ENCODE measurements at places on chromosomes 2 and 18.

DNA sequence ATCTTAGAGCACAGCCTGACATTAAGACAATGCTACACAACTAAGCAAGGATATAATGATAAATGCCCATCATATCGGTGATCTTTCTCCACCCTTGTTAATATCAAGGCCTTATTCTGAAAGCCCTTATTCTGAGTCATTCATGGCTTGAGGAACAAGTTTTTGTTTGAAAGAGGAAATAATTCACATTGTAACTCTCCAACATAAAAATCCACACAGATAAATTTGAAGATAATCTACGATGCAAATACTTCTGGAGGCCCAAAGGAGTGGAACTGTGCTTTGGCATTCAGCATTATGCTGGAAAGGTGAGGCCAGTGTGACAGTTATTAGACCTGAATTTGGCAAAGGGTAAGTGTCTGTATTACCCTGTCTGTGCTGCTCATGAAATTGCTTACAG, 227.4 kb downstream of the MYO3B start:
- no peak for DNase-seq

DNA sequence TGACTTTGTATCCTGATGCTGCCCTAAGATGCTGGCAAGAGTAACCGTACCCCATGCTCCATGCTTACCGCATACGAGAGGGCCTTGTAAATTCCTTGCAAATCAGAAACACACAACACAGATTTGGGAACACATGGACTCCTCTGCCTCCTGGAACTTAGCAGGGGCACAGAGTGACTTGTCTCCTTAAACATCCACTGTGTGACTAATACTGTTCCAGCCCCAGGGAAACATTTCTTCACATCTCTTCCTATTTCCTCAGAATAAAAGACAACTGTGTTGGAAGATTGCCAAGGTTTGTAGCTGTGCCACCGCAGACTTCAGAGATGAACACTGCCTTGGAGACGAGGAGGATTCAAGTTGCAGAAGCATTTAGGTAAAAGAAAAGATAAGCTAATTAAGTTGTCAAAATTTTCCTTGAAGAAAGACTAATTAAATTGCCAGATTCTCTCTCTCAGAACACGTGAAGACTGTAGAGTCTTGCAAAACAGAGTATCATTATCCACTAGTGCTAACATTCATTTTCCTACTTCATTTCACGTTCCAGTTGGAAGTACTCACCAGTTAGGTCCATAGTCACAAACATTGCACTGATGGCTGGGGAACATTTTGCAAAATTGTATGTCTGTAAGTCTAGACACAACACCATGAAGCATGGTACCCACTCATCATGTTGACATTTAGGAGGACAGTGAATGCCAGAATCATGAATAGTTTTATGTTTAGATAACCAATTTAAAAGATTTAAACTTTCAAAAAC, 188.8 kb downstream of the TSN start:
- DNase-seq: no peak

- DNase-seq: no peak
Measured at GRCh38 chr2:55107436-55107835, 57.2 kb upstream of the RTN4 start.

DNA sequence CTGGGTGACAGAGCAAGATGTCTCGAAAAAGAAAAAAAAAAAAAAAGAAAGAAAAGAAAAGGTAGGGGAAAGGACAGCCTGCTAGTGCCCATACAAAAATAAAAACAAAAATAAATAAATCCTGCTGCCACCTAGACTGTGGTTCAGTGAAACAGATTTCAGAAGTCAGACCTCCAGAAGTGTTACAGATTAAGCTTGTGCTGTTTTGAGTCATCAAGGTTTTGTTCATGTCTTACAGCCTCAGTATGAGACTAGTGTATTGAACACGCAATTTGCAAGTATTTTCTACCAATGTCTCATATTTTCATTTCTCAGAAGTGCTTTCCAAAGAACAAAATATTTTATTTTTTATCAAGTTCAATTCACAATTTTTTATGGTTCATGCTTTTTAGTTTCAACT, 720.4 kb upstream of the GYPC start:
- DNase-seq: no peak

DNA sequence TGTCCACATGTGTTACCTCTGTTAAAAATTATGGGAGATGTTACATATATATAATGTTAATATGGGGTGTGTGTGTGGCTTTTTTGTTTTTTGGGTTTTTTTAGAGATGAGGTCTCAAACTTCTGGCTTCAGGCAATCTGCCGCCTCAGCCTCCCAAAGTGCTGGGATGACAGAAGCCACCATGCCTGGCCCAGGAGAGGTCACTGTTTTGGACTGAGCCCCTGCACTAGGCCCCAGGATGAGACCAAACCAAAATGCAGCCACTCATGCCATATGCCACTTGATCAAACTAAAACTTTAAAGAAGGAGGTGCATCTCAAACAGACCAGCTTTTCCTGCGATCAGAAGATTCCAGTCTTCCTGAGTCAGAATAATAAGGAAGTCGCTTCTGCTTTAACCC, 2.5 kb downstream of the ADI1 start:
- no peak for DNase-seq

- peak; percentile 28 for DNase-seq
Measured at GRCh38 chr18:8786483-8787370, 81.4 kb downstream of the MTCL1 start.

DNA sequence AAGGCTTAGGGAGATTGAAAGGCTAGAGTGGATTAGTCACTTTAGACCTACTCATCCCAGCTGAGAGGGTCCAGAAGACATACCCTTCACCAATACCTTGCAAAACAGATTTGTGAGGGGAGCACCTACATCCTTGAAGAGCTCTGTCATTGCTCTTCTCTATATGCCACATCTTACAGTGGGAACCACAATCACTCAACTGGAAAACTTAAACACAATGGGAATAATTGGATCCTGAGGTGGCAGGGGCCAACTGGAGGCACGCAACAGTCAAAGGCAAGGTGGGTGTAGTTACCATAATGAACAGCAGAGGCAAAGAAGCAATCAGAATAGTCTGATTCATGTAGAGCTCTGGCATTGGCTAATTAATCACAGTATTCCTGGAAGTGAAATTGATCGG, 35.4 kb downstream of the PDE1A start:
- no peak for DNase-seq

- no peak for DNase-seq
Measured at GRCh38 chr2:41933585-41934320, 114.1 kb upstream of the PKDCC start.

GRCh38 chr2:238861013-238861730, 13.3 kb downstream of the TWIST2 start:
- DNase-seq: no peak

GRCh38 chr2:230874456-230874855, 9.7 kb downstream of the ITM2C start:
- DNase-seq: no peak

DNA sequence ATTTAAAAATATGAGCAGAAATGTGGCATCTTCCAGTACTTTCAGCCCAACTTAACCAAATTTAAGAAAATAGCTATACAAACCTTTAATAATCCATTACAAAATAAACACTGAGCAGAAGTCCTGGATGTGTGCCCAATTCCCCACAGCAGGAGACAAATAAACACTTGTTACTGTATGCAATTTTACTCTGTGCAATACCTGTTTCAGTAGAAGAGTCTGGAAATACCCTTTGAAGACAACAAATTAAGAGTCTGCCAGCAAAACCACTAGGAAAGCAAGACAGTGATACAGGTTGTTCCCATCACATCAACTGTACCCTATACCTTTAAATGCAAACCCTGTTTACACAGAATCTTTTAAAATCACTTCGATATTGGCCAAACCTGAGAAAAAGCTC, 41.4 kb upstream of the RNU4ATAC start:
- no peak for DNase-seq

- DNase-seq: no peak
Measured at GRCh38 chr2:223786943-223787342, 50.4 kb downstream of the AP1S3 start.

- peak; percentile 19 for DNase-seq
Measured at GRCh38 chr2:179268277-179268925, 3.8 kb upstream of the SESTD1 start.

GRCh38 chr2:78145395-78145996, 623.3 kb upstream of the LRRTM4 start:
- no peak for DNase-seq

GRCh38 chr2:65103013-65103715, 26.7 kb downstream of the RAB1A start:
- DNase-seq: no peak

DNA sequence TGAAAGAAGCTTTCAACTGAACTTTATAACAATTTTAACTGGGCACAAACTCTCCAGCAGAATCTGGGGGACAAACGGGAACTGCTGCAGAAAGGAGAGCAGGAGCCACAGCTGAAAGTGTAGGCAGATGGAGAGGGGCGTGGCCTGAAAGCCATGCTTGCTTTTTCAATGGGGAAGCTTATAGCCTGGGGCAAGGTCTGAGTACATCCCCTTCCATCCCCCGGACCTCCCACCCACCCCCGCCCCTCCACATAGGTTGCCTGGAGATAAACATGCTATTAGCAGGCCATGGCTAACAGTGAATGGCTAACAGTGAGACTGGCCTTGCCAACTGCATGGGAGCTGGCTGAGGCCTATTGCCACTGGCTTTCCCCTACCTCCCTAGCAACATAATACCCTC, 317.9 kb upstream of the TANK start:
- DNase-seq: no peak

- no peak for DNase-seq
Measured at GRCh38 chr2:217979151-217979811, 23.5 kb downstream of the TNS1 start.

- no peak for DNase-seq
Measured at GRCh38 chr2:174072069-174072468, 106.9 kb upstream of the SP3 start.

- no peak for DNase-seq
Measured at GRCh38 chr18:68438983-68439382, 275.9 kb downstream of the TMX3 start.

DNA sequence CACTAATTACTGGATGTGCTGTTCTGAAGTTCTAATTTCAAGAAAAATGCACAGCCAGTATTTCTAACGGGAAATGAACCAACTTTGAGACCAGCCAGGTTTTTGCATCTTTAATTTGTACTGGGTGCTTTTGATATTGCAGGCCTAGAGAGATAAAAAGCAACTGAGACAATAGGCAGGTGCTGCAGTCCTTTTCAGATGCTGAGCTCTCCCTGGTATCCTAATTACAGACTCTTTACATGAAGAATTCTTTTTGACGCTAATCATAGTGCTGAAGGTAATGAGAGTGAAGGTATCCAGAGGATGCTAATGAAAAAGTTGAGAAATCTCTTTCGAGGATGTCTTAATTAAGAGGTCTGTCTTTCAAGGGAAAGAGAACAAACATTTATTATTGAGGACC, 85.1 kb downstream of the SERPINB8 start:
- no peak for DNase-seq

DNA sequence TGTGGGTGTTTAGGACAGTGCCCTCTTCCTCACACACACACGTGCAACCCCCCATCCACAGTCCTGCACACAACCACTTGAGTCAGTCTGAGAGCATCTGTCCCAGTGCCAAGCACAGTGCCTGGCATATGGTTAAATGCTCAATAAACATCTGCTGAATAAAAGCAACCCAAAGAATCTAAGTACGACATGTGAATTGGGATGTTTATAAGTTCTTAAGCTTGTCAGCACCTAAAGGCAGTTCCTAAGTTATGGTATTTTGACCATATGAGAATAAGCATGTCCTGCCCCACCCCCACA, 37.8 kb downstream of the CAPN13 start:
- DNase-seq: no peak

DNA sequence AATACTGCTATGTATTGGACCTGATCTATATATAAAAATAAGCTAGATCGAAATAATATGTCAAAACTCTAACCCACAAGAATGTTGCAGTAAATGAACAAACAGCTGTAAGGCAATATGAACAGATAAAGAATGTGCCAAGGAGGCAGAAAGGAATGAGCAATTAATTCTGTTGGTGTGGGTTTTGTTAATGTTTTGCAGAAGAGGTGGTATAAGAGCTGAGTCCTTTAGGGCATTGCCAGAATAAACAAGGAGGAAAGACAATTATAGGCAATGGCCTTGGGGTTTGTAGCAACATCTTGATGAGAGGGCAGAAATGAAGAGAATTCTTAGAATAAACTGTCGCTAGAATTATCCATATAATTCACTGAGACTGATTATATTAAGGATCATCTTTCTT, 240.9 kb upstream of the GULP1 start:
- no peak for DNase-seq

GRCh38 chr2:134919341-134920210, 954 bp downstream of the CCNT2 start:
- DNase-seq: no peak

DNA sequence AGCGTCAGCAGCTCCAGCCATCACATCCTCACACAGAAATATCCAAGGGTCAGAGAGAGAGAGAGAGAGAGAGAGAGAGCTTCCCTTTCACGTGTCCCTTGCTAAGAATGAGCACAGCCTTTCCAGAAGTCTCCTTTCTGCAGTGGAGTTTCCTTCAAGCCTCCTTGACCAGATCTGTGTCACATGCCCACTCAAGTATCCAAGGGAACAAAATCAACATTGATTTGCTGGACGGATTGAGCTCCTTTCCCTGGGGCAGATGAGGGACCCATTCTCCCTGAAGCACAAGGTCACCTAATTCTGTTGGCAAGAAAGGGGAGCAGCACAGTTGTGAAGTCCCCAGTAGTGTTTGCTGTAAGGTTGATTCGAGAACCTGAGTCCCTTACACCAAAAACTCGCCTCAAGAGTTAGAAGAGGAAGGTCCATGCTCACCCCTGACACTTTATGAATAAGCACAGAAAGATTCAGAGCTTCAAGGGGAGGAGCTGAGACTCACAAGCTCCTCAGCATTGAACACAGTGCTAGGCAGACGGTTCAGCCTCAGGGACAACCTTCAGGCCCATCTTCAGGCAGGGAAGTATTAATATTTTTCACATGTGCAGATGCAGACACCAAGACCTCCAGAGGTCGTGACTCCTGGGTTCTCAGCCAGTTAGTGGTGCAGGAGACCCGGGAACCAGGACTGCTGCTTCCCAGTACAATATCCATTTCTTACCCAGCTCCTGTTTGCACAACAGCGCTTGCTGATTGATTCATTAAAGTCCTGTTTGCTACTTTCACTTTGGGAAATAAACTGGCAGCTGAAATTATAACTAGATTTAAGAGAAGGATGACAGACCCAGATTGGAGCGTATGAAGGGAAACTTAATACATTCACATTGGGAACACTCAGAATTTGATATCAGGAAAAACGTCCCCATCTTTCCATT, 38.2 kb upstream of the MARCO start:
- no peak for DNase-seq

GRCh38 chr2:3282056-3282998, 95.3 kb downstream of the EIPR1 start:
- no peak for DNase-seq
